ENCODE measurements at places on chromosomes 2 and 18. TPM values are rescaled to one million over a fixed set of nuclear protein-coding genes. Genes with fewer than 3 reads are reported as not detected.

The MRPL30 gene
- 37.4 TPM for total RNA-seq

GRCh38 chr2:173288561-173288960 lies 66.1 kb upstream of the CDCA7 start:
- no peak for DNase-seq

DNA sequence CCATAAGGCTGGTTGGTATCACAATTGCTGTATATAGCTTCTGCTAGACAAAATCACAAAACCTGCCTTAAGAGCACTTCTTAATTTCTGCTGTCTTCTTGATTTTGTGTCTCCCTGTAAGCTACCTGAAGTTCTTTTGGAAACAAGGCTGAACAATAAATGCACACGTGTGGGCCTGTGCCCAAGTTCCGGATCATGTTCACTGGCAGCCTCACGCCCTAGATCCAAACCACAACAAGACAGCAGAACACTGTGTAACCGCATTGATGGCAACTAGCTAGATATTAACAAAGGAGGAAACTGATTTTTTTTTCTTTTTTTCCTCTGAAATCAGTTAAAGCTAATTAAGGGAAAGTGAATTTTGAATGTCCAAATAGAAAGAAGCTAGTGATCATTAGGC lies 81.5 kb upstream of the LYPD6B start:
- peak; percentile 55 for DNase-seq

DNA sequence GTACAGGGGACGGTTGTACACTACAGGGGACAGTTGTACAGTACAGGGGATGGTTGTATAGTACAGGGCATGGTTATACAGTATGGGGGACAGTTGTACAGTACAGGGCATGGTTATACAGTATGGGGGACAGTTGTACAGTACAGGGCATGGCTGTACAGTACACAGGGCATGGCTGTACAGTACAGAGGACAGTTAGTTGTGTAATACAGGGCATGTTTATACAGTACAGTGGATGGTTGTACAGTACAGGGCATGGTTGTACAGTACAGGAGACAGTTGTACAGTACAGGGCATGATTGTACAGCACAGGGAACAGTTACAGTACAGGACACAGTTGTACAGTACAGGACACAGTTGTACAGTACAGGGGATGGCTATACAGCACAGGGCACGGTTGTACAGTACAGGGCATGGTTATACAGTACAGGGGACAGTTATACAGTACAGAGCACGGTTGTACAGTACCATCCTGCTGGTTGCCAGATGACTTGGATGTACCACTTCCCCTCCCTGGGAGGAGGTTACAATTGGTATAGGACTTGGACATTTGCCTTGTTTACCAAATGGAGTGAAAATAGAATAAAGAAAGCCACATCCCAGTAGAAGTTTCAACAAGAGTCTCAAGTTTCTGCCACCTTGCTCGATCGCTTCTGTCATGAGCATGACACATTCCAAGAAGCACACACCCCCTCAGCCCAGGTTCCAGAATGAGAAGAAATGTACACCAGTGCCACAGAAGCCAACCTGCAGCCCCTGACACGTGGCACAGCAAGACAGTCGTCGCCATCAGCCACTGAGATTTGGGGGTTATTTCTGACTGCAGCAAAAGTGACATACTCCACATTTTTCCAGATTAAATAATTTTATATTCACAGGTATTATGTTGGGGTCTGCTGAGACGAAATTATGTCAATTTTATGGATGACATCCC lies 16.0 kb downstream of the CYRIA start:
- no peak for DNase-seq

DNA sequence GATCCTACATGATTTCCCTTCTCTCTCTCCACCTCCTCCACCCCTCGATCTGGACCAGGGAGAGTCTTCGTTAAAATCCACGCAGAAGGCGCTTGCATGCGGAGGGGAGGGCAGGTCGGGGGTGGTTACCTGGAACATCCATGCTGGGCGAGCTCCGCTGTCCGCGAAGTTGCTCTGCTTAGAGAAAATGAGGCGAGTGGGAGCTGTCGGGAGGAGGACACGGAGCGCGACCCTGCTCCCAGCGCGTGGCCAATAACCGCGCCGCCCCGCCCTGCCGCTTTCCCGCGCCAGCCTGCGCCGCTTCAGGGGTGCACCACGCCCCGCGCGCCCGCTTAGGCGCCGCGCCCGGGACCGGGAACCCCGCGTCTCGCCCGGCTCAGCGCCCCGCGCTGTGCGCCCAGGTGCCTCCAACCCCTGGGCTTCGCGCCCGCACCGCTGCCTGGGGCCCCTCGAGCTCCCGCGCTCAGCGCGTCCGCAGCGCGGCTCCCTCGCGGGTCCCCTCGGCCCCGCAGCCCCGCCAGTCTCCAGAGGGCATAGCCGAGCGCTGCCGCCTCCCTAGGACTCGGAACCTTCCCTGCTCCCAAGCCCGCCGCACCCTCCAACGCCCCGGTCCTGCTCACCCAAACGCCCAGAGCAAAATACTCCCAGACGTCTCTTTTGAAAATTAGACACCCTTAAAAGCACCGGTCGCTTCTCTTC lies 636 bp downstream of the CBLN2 start:
- no peak for DNase-seq

GRCh38 chr2:206989311-206989710 lies 50.0 kb downstream of the CPO start:
- no peak for DNase-seq

The AOX1 gene
- total RNA-seq, result 2.8 TPM

The GLI2 gene
- 8.9 TPM for total RNA-seq

The MREG gene
- 8.8 TPM for total RNA-seq

The TTN gene
- 4.3 TPM for total RNA-seq

GRCh38 chr2:46127176-46127575 lies 170.0 kb upstream of the EPAS1 start:
- no peak for DNase-seq

- no peak for DNase-seq
These were observed 54.9 kb downstream of the CERKL start for GRCh38 chr2:181602017-181602416.

The WBP1 gene
- 27.3 TPM for total RNA-seq

- DNase-seq, result no peak
These were observed 16.5 kb downstream of the NCOA1 start for GRCh38 chr2:24507549-24507948.

- DNase-seq, result no peak
These were observed 43.8 kb upstream of the KCNE4 start for GRCh38 chr2:223008162-223008561.

DNA sequence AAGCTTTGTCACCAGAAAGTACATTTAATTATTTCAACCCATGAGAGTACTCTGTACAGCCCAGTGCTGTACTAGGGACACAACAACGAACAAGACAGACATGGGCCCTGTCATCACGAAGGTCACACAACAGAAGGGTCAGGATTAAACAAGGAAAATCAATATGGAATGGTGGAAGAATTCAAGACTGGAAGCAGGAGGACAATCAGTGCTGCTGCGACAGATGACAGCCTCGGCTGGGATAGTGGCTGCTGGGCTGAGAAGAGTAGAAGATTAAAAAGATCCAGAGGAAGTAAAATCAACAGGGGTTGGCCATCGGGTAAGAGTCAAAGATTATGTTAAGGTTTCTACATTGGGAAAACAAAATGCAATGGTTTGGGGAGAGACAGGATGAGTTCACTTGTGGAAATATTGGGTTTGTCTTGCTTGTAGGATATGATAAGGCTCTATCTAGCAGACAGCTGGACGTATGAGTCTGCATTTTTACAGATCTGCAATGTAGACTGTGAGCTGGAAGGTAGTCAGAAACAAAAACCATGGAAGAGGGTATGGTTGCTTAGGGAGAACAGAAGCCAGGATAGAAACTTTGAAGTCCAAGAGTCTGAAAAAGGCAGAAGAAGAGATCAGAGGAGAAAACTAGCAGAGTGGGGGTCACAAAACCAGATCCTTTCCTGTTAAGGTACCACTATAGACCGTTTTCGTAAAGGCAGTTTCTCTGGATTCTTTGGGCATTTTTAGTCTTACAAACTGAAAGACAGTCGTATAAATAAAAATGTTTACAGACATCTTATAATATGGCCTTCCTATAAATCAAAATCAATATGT lies 84.1 kb downstream of the PRELID3A start:
- DNase-seq, result no peak

The NPPC gene
- 2.0 TPM for total RNA-seq

- DNase-seq, result no peak
These were observed 188.3 kb downstream of the TWIST2 start for GRCh38 chr2:239035997-239036731.

The FKBP1B gene
- total RNA-seq, result 25.1 TPM

DNA sequence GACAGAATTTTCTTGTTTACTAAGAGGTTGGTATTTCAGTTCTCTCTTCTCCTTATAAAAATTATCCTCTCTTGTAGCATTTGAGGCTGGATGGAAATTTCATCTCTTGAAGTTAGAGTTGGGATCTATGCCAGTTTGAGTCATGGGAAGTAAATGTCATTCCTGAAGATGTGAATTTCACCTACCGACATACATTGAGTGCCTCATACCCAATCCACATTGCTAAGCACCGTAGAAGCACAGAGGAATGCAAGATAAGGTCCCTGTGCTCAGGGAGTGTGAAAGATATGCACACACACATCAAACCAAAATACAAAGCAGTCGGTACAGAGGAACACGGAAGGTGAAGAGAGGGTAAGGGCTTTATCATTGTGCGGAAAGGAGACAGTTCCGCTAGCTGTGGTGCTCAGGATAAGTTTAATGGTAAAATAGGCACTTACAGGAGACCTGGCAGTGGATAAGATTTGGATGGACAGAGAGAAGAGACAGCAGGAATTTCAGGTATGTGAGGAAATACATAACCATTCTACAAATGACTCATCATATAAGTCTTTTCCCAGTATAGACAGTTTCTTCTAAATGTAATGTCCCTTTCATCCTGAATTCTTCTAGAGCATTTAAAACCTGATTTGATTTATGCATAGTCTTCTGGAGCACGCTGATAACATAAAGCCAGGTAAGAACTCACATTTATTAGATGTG lies 205.3 kb upstream of the ST6GAL2 start:
- no peak for DNase-seq

DNA sequence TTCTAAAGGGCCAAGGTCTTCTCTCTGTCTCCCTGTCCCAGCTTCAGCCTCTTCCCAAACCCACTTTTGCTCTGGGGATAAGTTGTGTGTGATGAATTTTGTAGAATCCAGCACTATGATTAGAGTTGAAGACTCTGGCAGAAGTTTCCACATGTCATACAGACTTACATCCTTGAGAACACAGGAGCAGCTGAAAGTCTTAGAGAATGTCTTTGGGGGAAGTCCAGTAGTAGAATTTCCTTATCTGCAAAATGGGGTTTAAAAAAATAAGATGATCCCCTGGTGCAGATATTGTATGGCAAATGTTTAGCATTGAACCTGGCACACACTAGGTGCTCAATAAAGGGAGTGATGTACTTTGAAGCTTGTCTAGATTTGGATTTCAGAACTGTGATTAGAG lies 65.2 kb downstream of the TMEM247 start:
- DNase-seq, result no peak

GRCh38 chr2:81895620-81896250 lies 1591.2 kb upstream of the LRRTM1 start:
- DNase-seq, result no peak

- DNase-seq, result no peak
These were observed 37.1 kb downstream of the CENPO start for GRCh38 chr2:24830351-24830750.

DNA sequence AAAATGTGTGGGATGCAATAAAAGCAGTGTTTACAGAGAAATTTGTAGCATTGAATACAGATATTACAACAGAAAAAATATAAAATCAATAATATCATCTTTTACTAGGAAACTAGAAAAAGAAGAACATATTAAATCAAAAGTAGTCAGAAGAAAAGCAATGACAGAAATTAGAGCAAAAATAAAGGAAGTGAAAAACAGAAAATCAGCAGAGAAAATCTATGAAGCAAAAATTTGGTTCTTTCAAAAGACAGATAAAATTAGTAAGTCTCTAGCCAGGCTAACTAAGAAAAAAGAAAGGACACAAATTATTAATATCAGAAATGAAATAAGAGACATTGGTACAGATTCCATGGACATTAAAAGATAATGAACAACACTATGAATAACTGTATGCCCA lies 212.0 kb upstream of the MGAT5 start:
- no peak for DNase-seq

The MYOM1 gene
- total RNA-seq, result 3.7 TPM

DNA sequence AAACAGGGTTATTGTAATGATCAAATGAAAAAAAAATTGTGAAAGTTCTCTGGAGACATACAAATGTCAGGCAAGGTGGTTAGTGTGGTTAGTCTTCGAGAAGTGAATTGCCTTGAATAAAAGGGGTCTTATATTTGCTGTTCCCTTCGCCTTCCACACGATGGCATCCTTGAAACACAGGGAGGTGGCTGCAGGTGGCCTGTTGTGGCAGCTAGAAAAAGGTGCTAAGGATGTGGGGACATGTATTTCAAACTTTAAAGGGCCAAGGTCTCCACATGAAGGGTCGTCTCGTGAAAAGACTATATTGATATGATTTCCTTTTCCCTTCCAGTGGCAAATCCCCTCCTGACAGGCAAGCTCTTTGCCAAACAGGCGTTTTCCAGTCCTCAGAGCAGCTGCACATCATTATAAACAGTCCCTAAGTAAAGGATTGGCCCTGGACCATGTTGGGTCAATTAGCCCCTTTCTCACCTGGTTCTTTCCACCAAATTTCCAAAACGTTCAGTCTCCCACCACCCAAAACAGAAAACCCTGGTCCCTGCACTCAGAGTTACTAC lies 68.5 kb downstream of the COPS8 start:
- DNase-seq, result no peak

The IL1F10 gene
- not detected for total RNA-seq

DNA sequence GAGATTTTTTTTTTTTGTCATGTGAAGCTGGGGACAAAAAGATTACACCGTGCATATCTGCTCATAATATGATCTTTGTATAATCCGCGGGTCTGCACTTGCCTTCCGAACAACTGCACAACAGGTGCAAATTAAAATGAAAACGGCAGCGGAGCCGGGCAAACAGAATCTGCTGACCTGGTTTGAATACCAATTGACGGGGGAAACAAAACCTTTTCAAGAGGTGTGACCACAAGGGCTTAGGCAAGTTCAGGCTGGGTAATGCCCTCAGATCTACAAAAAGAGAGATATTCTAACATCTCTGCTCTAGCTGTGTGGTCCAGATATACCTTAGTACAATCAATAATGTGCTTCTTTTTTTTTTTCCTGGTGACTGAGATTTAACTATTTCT lies 88.5 kb downstream of the ZEB2 start:
- no peak for DNase-seq

The KIF5C gene
- total RNA-seq, result 340 TPM

The RAPGEF4 gene
- 45.1 TPM for total RNA-seq

The GATA6 gene
- total RNA-seq, result 0.54 TPM

GRCh38 chr2:164881524-164881923 lies 39.9 kb upstream of the COBLL1 start:
- DNase-seq, result no peak

DNA sequence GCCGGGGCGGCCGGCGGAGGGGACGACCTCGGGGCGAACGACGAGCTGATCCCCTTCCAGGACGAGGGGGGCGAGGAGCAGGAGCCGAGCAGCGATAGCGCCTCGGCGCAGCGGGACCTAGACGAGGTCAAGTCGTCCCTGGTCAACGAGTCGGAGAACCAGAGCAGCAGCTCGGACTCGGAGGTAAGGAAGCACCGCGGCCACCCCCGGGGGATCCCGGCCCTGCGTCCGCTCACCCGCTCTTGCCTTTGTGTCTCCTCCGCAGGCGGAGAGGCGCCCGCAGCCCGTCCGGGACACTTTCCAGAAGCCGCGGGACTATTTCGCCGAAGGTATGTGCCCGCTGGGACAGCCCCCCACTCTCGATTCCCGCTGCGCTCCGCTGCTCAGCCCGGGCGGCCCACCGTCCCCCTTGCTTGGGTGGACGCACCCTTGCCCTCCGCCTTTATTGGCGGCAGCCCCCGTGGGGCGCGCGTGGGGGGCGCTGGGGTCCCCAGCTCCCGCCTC lies 611 bp downstream of the TCF7L1 start:
- DNase-seq, result peak; percentile 18

Measured in cerebellum (tissue), 4 donors.